Bronchus fibroblast of lung (primary cell): ENCODE measurements at places on chromosomes 5 and 9. TPM values are rescaled to one million over a fixed set of nuclear protein-coding genes. Genes with fewer than 3 reads are reported as not detected.

OR1Q1 gene
- total RNA-seq = not detected in 2 replicates

NR5A1 gene
- not detected in 2 replicates for total RNA-seq

GABRA1 gene
- total RNA-seq = not detected in 2 replicates

KLF4 gene
- 8.7 and 11.3 TPM in 2 replicates for total RNA-seq

ACTBL2 gene
- total RNA-seq = 0.15 and 0.34 TPM in 2 replicates

RMRP gene
- 46,048 and 56,930 TPM in 2 replicates for total RNA-seq

PRDM9 gene
- total RNA-seq = not detected in 2 replicates

KCTD16 gene
- 0.15 and 0.17 TPM in 2 replicates for total RNA-seq

LHX2 gene
- 0.15 TPM in 1 of 2 replicates, not detected in the other for total RNA-seq

PCDHGB6 gene
- 1.3 and 2.1 TPM in 2 replicates for total RNA-seq

SPATA31A3 gene
- total RNA-seq = not detected in 2 replicates

CLPTM1L gene
- total RNA-seq = 76.2 and 80.4 TPM in 2 replicates

SHOC1 gene
- total RNA-seq = under 0.01 TPM in 1 of 2 replicates, not detected in the other

SPINK6 gene
- total RNA-seq = not detected in 2 replicates

SV2C gene
- total RNA-seq = not detected in 2 replicates

GPR151 gene
- total RNA-seq = not detected in 2 replicates

SLC45A2 gene
- under 0.01 TPM in 1 of 2 replicates, not detected in the other for total RNA-seq

ECSCR gene
- 1.0 and 1.2 TPM in 2 replicates for total RNA-seq

NTRK2 gene
- total RNA-seq = under 0.01 TPM in 1 of 2 replicates, not detected in the other

NPDC1 gene
- total RNA-seq = 18.7 and 19.6 TPM in 2 replicates

GFI1B gene
- total RNA-seq = under 0.01 TPM in 1 of 2 replicates, not detected in the other

LECT2 gene
- not detected in 2 replicates for total RNA-seq

PCDHGA12 gene
- total RNA-seq = 7.7 and 8.4 TPM in 2 replicates

PROB1 gene
- total RNA-seq = 1.2 and 1.5 TPM in 2 replicates

CDK5RAP2 gene
- 30.2 and 33.5 TPM in 2 replicates for total RNA-seq

MEIKIN gene
- not detected in 2 replicates for total RNA-seq

ADGRV1 gene
- 0.17 TPM in 1 of 2 replicates, not detected in the other for total RNA-seq

FXN gene
- 15.3 and 16.5 TPM in 2 replicates for total RNA-seq

CACNA1B gene
- total RNA-seq = under 0.01 TPM in 2 replicates

LCN2 gene
- not detected in 2 replicates for total RNA-seq

PTGS1 gene
- 51.6 and 55.0 TPM in 2 replicates for total RNA-seq

SMC5 gene
- total RNA-seq = 10.9 and 16.1 TPM in 2 replicates

MYMK gene
- total RNA-seq = not detected in 2 replicates

PLAA gene
- total RNA-seq = 29.6 and 37.7 TPM in 2 replicates

SLCO4C1 gene
- total RNA-seq = 0.50 and 0.59 TPM in 2 replicates

FST gene
- 84.3 and 98.4 TPM in 2 replicates for total RNA-seq

MOB3B gene
- total RNA-seq = 0.17 and 0.30 TPM in 2 replicates

SLC36A3 gene
- not detected in 2 replicates for total RNA-seq

GPR150 gene
- 0.34 and 0.59 TPM in 2 replicates for total RNA-seq

KCNV2 gene
- not detected in 2 replicates for total RNA-seq

PPP1R2B gene
- not detected in 2 replicates for total RNA-seq

BTNL8 gene
- total RNA-seq = not detected in 2 replicates

FBXL7 gene
- total RNA-seq = 6.7 and 6.8 TPM in 2 replicates

POC5 gene
- total RNA-seq = 13.8 and 14.3 TPM in 2 replicates

GFPT2 gene
- 57.0 and 57.5 TPM in 2 replicates for total RNA-seq

FBP2 gene
- total RNA-seq = not detected in 2 replicates

GFRA3 gene
- not detected in 2 replicates for total RNA-seq

LCN12 gene
- total RNA-seq = not detected in 2 replicates

STX17 gene
- 9.8 and 9.9 TPM in 2 replicates for total RNA-seq

TAF11L10 gene
- not detected in 2 replicates for total RNA-seq

LRRC19 gene
- not detected in 2 replicates for total RNA-seq

PFDN1 gene
- 79.7 and 99.0 TPM in 2 replicates for total RNA-seq

HAPLN1 gene
- 0.67 and 2.7 TPM in 2 replicates for total RNA-seq

CCDC180 gene
- total RNA-seq = 0.30 and 0.34 TPM in 2 replicates

WDR38 gene
- not detected in 2 replicates for total RNA-seq
